ENCODE measurements at places on chromosomes 12 and 14.

DNA sequence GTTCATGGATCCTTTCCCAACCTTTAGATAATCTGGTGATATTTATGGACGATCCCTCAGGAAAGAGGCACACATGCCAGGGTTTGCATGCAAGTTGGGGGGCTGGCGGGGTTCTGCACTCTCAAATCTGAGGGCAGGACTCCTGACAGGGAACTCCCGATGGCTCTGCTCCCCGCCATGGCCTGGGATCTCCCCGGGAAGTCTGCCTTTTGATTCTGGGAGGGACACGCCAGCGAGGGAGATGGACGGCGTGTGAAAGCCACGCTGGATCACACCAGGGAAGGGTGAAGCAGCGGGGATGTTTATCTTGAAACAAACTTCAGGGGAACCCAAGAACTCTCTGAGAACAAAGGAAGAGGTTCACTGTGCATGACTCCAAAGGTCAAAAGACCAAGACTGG lies 43.6 kb downstream of the LGMN start:
- no peak for DNase-seq

DNA sequence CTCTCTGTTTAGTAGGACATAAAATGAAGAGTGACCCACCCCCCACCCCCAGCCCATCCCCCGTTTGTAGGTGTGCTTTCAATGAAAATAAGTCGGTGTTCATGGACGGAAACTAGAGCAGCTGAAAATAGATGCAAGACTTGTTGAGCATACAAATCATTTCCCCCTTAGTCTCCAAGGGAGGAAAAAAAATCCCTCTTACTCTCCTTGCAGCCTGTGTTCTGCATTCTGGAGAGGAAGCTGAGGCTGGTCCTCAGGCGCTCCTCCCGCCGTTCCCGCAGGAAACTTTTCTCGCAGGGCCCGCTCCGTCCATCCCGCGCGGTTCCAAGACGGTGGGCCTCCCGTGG lies 259.0 kb upstream of the E2F7 start:
- DNase-seq = no peak

- no peak for DNase-seq
Observed at GRCh38 chr14:76112889-76113624, 38.7 kb upstream of the GPATCH2L start.

- no peak for DNase-seq
Observed at GRCh38 chr12:6076776-6077691, 47.4 kb downstream of the VWF start.

DNA sequence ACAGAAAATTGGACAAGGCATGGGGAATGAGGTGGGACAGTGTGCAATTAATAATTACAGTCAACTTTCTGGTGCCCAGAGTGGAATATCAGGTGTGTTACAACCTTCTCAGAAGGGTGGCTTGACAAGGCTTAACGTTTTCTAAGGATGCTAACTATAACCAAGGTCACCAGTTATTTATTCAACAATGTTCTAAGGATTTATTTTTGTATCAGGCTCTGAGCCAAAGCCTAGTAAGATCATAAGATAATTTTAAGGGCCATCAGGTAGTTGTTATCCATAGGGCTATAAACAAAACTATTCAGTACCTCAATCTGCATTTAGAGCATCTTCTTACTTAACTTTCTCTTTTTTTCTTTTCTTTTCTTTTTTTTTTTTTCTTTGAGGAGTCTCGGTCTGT lies 134.0 kb downstream of the TMTC1 start:
- no peak for DNase-seq

GRCh38 chr12:105069936-105070702 lies 14.1 kb downstream of the ALDH1L2 start:
- DNase-seq = no peak

DNA sequence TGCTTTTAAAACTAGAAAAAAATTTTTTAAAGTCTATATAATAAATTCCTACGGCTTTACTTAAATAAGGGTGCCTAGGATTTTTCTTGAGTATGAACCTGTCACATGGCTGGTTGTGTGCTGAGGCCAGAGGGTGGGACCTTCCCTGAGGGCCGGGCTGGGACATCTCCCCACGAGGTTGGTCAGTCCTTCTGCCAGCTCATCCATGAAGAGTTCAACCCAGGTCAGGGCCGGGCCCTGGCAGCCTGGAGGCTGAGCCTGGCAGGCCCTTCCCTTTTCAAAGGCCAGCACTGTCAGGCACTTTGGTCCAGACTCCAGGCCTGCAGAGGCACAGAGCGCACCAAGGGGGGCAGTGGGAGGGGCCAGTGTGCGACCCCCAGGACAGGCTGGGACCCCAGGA lies 31.7 kb downstream of the TNFAIP2 start:
- DNase-seq = no peak

DNA sequence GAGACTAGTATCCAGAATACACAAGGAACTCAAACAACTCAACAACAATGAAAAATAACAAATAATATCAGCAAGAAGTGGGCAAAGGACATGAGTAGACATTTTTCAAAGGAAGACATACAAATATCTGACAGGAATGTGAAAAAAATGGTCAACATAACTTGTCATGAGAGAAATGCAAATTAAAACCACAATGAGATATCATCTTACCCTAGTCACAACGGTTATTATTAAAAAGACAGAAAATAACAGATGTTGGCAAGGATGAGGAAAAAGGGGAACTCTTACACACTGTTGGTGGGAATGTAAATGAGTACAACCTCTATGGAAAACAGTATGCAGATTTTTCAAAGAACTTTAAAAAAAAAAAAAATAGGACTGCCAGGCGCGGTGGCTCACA lies 20.4 kb downstream of the VWF start:
- no peak for DNase-seq
